Epithelial cell of proximal tubule (primary cell): ENCODE measurements at places on chromosomes 13 and 19.

- DNase-seq = no peak
These were observed 112.3 kb upstream of the KLF12 start for GRCh38 chr13:74246487-74246886.

GRCh38 chr19:3803986-3804385 is 17.8 kb upstream of the MATK start:
- DNase-seq = no peak

DNA sequence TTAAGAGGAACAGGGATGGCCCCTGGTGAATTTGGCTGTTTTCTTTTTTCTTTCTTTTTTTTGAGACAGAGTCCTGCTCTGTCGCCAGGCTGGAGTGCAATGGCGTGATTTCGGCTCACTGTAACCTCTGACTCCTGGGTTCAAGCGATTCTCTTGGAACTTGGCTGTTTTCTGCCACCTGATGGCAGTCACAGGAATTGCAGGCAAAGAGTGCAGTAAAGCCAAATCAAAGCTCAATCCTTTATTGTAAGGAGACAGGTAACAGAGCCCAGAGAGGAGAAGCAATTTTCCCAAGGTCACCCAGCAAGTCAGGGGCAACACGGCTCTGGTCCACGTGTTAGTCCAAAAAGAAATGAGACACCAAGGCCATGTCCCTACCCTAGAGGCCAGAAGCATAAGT is 6.2 kb downstream of the TINCR start:
- no peak for DNase-seq

DNA sequence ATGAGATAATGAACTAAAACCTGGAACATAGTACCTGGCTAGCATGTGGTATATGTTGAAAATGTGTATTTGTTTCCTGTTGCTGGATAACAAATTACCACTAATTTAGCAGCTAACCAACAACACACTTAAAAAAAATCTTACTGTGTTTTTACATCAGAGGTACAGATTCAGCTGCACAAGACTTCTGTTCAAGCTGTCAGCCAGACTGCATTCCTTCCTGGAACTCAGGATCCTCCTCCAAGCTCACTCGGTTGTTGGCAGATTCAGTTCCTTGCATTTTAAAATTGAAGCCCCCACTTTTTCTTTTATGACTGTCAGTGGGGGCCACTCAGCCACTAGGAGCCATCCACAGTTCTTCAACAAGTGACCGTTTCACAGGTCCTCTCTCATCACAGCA is 246.9 kb upstream of the DACH1 start:
- DNase-seq = no peak

DNA sequence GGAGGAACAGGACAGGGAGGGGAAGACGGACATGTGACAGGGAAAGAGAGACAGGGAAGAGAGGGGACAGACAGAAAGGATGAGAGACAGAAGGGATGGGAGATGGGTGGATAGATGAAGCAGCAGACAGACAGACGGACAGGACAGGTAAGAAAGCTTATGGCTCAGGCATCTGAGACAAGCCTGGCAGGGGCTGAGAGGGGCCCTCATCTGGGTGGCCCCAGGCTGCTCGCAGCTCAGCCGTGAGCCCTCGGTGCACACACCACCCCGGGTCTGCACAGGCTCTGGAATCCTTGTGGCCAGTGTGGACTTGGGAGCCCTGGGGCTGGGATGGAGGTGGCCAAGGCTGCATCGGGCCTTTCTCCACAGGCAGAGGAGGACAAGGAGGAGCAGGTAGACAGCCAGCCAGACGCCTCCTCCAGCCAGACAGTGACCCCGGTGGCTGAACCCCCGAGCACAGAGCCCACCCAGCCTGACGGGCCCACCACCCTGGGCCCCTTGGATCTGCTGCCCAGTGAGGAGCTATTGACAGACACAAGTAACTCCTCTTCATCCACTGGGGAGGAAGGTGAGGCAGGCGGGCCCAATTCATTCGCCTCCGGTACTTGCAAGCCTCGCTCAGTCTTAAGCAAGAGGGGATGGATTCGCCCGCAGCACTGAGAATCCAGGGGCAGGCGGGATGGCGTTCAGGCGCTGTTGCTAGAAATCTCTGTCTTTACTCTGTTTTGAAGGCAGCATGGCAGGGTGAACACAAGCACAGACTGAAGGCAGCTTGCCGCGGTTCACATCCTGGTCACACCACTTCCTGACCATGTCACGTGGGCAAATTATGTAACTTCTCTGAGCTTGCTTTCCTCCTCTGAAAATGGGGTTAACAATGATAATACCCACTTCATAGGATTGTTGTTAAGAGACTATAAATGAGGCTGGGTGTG is 14.0 kb downstream of the GRAMD1A start:
- no peak for DNase-seq

- DNase-seq = no peak
These were observed 6.0 kb downstream of the AP1M2 start for GRCh38 chr19:10580979-10581631.

- no peak for DNase-seq
These were observed 5.9 kb downstream of the DOHH start for GRCh38 chr19:3494559-3494958.

- DNase-seq = no peak
These were observed 36.9 kb upstream of the GGACT start for GRCh38 chr13:100625447-100625846.

DNA sequence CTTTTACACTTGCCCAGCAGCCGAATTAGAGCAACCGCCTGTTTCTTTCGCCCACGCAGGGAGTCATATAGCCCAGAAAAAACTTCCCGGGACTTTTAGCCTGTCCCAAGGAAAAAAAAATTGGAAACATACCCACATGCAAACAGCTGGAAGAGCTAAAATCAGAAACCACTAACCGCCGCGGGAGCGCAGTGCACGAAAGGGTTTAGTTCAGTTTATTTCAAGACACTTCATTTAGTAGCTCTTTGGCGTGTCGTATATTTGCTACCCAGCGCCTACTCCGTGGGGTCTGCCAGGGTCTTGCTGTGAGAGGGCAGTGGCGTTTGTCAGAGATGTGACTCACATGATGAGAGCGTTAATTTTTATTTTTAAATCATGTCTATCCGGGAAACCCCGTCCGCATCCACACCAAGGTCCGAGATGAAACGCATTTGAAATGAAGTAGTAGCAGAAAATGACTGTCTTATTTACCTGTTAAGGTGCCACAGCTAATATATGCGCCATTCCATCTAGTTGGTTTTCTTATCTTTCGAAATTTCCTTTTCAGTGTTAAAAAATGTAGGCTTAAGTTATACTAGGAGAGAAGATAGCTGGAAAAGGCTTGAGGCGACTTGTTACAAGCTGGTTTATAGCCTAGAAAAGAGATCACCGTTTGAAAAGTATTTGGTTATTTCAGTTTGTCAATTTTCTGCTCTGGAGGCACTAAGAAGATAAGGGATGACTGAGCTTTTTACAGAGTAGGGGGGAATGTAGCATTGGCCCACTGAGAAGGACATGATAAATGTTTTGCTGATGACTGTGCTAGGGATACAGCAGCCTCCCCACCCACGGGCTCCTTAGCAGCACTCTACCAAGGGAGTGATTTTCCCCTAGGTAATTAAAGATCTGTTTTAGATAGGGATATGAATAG is 1.7 kb downstream of the KLF5 start:
- DNase-seq = no peak

DNA sequence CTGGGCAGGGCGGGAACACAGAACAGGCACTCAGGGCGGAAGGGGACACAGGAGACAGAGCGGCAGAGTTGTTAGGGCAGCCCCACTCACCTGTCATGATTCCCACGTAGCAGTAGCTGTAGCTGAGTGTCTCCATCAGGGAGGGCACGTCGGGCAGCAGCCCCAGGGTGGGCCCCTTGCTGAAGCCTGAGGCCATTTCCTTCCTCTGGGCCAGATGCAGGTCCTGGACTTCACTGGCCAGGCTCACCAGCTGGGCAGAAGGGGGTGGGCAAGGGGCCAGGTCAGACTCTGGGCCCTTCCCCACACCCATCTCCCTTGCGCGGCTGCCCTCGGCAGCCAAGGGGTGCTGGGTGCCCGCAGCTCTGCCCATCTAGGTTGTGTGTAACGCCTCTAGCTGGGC is 5.9 kb downstream of the MBOAT7 start:
- DNase-seq = no peak

DNA sequence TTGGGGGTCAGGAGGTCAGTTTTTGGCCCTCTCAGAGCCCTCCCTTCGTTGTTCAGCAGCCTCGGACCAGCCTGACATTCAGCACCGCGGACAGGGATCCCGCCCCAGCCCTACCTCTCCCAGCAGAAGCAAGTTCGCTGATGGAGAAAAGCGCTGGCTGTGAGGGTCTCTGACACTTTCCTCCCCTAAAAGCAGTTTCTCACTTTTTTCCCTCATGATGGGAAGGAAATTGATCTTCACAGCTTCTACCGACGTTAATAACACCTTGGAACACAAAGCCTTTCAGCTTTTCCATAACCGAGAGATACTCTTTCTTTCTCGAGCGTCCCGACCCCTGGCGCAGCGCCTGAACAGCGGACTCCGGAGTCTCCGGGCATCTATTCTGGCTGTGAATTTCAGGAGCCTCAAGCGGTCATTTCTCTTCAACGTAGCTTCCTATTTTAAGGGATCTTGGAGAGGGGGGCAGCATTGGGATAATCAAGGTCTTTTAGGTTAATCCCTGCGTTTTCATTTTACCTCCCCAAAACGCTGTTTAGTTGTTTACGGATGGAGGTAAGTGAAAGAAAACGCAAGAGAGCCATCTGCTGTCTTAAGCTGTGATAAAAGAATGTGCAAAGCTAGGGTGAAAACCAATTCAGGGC is 467.2 kb downstream of the ITGBL1 start:
- DNase-seq = no peak

DNA sequence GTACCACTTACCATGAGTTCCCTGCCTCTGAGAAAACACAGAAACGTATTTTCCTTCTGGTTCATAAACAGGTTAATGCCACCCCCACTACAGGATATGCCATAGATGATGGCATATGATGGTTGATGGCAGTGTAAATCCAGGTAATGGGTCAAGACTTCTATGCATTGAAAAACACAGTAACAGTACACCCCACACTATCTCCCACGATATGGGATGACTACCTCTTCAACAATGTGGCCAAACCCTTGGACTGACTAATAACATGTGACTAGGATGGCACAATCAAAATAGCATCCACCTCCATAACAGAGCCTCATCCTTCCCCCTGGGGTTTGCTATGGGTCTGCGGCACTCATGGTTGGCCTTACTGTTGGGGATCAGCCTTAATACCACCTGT is 22.0 kb downstream of the ZNF235 start:
- no peak for DNase-seq

- DNase-seq = no peak
These were observed 80.8 kb downstream of the SHISA2 start for GRCh38 chr13:25971047-25971446.

- DNase-seq = no peak
These were observed 37.3 kb upstream of the C13orf42 start for GRCh38 chr13:51148223-51148951.

- DNase-seq = no peak
These were observed 50.0 kb downstream of the FRY start for GRCh38 chr13:32081591-32081990.

DNA sequence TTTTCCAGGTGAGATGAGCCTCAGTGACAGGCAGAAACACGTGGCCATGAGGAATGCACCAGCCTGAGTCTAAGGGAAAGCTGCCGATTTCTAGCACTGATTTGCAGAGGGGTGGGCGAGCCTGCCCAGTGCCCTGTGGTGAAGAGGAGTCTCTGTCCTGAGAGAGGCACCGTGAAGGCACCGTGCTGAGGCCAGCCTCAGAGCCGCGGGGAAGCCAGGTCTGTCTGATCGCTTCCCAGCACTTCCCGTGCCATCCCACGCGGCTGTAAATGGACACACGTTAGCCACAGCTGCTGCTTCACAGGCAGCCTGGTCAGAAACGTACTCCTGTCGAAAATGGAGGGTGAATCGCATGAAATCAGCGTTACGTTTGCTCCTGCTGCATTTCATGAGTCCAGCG is 79.8 kb downstream of the ATP11A start:
- DNase-seq = no peak

GRCh38 chr19:4060621-4061177 is 6.0 kb downstream of the ZBTB7A start:
- no peak for DNase-seq

DNA sequence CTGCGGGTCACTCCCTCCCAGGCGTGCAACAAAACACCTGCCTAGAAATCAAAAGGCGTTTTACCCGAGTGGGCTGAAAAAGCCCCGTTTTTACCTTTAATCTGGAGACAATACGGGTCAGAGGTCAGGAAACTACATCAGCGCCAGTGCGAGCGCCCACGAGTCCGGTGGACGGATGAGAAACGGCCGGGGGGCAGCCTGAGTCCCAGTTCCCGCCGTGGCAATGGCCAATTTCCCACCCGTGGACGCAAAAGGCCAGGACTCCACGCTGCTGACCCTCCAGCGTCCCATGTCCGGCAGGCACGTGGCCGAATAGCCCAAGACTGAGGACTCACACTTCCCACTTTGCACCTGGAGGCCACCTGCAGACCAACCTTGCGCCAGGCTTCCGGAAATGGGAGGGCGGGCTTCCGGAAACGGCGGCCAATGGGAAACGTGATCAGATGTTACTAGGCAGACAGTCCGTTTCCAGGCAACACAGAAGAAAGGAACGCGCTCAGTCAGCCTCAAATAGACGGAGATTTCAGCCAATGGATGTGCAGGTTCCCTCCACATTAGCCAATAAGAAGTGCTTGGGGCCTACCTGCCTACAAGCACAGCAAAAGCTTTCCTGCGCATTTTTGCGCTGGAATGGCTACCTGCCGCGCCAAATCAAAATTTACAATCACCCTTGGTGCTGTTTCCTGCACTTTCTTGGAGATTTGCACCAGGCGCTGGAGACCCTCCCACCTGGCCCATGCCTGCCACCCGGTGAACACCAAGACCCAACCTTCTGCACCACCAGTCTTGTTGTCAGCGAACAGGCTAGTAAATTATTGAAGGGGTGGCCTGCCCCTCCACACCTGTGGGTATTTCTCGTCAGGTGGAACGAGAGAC is 47.4 kb downstream of the ZFP14 start:
- DNase-seq = peak; percentile 79

DNA sequence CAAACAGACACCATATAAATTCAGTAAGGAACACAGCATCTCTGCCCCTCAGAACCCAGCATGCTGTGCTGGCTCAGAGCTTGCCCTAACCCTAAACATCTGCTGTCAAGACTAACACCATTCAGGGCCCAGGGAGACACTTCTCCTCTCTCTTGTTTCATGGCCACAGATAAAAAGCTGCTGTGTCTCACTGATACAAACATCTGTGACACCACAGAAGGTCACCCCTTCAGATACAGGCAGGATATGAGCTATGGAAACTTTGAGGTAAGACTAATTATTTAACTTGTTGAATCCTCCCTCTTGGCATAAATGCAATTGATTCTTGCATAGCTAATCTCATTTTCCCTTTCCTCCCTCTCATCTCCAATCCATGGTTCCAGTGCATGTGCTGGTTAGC is 61.6 kb upstream of the GPR12 start:
- DNase-seq = no peak

GRCh38 chr19:51347209-51347928 is 5.4 kb upstream of the VSIG10L start:
- DNase-seq = no peak

- DNase-seq = no peak
These were observed 63.1 kb upstream of the RANBP3 start for GRCh38 chr19:6041071-6041470.

DNA sequence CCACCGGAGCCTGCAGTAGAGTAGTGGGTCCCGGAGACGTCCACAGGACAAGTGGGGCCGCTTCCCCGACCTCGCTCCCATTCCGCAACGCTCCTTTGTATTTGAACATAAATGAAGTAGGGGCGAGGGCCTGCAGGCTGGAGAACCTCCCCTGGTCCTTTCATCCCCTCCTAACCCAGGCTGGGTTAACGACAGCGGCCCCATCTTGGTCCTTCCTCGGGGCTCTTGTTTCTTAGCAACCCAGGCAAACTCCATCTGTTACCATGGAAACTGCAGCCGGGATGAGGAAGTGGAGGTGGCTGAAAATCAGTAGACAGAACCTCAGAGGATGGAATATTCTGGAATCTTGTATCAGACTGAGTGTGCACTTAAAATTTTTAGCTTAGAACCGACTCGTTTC is 132.6 kb upstream of the USP29 start:
- DNase-seq = no peak
